CD4-positive, alpha-beta T cell treated with Interleukin-2 at 100 ng/mL for 4 hours (primary cell): ENCODE measurements at places on chromosomes 12 and 14.

- DNase-seq = peak; percentile 62
Measured at GRCh38 chr12:132429946-132430643, 59.9 kb upstream of the FBRSL1 start.

DNA sequence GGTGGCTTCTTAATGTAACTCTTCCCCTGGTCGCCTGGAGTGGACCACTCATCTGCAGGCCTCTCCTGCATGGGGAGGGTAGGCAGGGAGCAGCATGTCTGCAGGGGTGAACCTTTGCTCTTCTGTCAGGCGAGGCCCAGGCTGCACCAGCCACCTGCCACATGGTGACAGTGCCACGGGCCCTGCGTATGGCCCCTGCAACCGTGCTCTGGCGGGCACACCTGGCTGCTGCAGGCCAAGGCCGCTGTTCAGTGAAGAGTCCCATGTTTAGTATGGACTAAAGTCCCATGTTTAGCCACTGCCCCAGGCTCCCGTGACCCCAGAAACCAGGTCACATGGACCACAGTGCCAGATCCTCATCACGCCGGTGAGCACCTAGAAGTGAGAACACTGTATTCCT lies 187.0 kb downstream of the ADGRD1 start:
- DNase-seq = no peak

DNA sequence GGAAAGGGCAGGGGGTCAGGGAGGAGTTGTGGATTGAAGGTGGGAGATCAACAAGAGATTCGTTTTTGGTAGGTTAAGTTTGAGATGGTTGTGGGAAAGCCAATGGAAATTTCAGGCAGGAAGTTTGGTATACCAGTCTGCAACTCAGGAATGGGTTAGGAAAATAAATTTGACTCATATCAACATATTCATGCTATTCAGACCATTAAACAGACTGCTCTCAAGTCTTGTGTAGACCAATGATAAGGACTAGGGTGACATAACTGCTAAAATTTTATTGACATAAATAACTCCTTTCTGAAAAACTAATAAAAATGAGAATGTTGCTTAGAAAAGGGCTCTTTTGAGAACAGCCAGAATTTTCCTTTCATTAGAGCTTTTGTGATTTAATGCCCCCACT lies 60.0 kb downstream of the PLEKHA5 start:
- no peak for DNase-seq

DNA sequence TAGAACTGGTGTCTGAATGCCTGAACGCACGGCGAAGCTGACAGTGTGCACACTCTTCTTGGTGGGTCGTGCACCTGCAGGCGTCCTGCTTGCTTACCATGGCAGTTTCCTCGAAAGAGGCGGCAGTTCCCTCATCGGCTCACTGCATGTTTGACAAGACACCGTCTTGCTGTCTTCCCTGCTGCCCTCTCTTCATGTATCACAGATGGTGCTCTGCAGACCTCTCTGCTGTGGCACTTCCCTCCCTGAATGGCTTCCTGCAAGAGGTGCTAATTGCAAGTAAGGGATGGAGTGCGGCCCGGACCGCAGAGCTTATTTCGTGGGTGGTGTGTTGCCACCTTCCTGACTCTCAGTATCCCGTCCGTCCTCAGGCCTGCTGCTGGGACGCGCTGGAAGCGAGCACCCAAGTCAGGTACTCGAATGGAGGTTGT lies 156.7 kb upstream of the RTL1 start:
- no peak for DNase-seq

DNA sequence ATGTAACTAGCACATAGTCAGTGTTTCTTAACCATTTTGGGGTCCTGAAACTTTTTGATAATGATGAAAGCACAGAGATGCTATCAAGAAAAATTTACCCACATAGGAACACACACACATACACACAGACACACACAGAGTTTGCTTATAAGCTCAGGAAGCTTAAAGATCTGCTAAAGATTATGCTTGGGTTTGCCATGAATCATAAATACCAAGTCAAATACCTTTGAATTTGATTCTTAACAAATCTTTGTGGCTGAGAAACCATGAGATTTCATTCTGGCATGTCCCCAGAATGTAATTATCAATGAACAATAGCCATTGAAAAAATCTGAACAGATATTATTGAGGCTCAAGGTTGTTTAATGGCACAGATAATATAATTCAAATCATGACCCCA lies 89.2 kb downstream of the NTS start:
- DNase-seq = no peak

- no peak for DNase-seq
Measured at GRCh38 chr14:53526200-53526599, 373.1 kb upstream of the DDHD1 start.

DNA sequence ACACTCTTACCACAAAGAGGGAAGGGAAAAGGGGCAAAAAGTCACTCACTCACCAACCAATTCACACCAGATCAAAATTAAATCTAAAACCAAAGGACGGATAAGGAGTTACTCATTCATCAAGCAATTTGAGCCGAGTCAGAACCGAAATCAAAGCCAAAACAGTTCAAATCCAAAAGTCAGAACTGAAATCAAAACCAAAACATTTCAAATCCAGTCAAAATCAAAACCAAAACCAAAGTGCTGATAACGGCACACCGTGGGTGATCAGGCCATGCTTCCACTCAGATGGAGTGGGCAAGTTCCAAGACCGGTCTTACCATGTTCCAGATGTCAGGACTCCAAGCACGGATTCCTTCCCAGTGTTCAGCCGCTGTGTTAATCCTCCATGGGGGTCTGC lies 139.5 kb downstream of the SLC38A6 start:
- DNase-seq = peak; percentile 4
